Activated T-cell treated with anti-CD3 and anti-CD28 coated beads for 4 hours (primary cell): ENCODE measurements at places on chromosomes 16 and 17.

DNA sequence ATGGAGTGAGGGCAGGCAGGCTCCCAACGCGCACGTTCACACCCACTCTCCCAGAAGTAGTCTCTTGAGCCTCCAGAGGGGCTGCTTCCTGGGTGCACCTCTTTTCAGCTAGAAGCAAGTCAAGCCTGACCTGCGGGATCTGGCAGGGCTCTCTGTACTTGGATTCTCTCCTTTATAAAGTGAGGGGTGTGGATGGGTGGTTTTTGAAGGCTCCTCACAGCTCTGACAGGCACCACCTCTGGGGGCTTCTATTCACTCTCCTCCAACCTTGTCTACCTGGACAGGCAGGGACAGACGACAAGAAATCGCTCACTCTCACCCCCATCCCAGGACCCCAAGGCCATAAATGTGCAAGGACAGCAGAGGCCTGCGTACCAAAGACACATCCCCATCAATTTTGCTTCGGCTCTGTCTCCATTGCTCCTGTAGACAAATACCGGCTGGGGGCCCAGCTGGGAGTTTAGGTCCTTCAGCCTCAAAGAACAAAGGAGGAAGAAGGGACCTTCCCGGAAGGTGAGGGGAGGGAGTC lies 814 bp upstream of the DYNLL2 start:
- no peak for DNase-seq

GRCh38 chr17:81345228-81346089 lies 49.8 kb upstream of the BAHCC1 start:
- DNase-seq: no peak

GRCh38 chr17:14351493-14351892 lies 50.6 kb downstream of the HS3ST3B1 start:
- DNase-seq: no peak

- DNase-seq: no peak
Measured at GRCh38 chr17:73155410-73156165, 9.2 kb upstream of the SSTR2 start.

DNA sequence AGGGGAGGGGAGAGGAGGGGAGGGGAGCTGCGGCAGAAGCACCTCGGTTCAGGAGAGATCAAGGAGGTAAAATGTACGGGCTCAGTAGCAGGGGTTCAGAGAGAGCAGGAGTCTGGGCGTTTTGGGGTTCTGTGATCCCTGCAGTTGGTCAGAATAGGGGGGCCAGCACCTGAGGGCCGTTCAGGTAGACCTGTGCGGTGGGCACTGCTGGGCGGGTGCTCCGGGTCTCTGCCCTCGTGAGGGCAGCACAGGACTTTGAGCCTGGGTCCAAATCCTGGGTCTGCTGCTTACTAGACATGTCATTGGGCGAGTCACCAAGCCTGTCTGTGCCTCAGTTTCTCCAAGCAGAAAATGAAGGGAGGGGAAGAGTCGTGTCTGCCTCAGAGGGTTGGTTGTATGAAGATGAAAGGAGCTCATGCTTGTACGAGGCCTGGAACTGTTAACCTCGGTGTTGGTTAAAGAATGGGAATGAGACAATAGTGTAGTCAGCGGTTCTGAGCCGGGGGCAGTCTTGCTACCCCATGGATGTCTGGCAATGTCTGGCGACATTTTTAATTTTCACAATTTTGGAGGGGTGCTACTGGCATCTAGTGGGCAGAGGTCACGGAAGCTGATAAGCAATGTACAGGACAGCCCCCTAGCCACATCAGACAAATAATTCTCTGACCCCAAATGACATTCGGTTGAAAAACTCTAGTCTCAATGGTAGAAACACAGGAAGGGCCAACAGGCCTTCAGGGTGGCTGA lies 35.4 kb downstream of the OR1D5 start:
- no peak for DNase-seq

DNA sequence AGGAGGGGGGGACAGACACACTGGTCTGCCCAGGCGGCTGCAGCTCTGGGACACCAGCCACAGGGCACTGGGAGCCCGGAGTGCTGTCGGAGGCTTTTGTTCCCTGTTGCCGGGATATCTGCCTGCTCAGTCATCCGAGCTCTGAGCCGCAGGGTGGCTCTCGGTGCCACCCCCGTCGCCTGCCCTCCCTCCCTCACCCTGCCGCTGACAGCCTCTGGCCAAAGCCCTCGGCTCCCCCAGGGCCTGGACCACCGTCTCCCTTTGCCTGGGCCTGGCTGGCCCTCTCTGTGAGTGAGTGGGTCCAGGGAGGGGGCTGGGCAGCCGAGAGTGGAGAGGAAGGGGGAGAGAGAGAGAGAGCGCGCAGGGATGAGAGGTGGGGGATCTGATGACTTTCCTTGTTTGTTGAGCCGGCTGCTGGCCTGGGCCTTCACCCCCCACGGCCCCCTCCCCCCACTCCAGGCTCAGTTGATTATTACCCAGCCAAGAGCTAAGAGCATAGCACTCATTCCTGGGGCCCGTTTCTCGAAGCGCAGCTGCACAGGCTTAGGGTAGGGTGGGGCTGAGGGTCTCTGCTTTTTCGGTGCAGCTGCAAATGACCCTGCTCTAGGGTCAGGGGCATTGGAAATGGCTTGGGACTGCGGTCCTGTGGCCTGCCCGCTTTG lies 2.7 kb downstream of the FOXJ1 start:
- no peak for DNase-seq

DNA sequence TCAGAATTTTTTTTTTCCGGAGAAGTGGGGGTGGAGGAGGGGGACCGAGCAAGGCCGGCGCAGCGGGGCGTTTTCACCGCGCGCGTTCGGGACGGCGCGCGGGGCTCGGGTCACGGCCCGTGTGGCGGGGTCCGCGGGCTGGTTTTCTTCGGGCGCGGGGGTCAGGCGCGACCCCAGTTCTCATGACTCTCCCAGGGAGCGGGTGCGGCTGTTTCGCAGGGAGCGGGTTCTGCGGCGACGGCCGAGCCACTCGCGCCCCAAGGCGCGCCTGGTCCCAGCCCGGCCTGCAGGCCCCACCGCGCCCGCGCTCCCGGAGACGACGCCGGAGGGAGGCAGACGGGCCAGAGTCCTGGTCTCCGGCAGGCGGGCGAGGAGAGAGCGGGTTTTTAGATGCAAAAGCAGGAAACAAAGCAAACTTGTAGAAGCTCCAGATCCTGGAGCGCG lies 1.0 kb downstream of the BAHCC1 start:
- DNase-seq: no peak

- no peak for DNase-seq
Measured at GRCh38 chr16:90020838-90021382, 1.7 kb upstream of the DBNDD1 start.

DNA sequence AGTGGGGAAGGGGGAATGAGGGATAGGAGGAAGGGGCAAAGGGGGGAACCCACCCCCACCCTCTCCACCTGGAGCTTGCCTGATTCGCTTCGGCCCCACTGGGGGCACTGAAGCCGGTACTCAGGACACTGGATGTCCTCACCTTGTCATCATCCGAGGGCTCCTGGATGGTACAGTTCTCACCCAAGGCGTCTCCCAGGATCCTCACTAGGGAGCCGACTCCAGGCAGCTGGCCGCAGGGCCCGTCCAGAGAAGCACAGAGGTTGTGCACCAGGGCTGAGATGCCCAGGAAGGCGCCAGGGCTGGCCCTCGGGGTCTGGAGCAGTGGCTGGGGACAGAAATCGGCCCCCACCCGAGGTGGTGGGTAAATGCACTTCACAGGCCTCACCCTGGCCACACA lies 92.3 kb downstream of the LITAF start:
- DNase-seq: no peak

DNA sequence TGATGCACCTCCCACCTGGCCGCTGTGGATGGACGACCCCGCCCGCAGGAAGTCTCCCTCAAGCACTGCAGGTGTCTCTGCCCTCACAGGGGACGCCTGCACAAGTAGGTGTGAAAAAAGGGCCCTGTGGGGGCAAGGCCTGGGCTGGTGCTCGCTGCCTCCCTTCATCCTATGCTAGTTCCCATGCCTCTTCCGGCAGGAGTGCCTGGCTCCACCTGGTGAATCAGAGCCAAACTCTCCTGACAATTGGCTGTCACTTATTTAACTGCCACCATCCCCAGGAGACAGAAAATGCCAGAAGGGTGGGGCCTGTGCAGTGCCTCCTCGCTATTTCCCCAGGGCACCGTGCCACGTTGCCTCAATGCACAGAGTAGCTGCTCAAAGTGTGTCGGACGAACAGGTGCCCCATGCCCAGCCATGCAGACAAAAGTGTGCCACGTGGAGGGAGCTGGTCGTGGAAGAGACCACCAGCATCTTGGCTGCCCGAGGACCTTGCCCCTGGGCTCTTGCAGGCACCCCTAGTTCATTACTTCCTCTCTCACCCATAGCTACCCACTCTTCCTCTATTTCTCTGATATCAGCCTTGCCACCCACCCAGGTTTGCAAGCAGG lies 170.7 kb downstream of the SEC14L1 start:
- no peak for DNase-seq

DNA sequence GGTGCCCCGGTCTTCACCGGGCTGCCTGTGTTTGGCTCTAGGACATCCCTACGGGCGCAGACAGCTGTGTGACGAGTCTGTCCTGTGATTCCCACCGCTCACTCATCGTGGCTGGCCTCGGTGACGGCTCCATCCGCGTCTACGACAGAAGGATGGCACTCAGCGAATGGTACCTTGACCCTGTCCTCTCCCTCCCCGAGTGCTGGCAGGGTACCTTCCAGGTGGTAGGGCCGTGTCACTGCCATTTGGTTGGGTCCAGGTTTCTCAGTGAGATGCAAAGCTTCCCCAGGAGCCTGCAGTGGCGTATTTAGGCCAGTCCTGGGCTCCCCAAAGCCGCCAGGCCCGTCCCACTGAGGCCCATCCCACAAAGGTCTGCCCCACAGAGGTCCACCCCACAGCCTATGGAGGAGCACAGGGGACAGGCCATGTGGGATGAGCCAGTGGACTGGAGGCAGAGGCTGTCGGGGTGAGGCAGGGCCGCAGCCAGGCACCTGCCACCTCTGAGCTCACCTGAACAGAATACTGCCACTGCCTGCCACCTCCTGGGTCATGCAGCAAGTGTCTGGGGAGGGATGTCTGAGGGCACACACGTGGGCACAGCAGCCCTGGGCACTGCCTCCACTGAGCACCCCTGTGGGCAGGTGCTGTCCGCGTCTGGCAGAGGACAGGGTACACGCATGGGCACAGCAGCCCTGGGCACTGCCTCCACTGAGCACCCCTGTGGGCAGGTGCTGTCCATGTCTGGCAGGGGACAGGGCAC lies 31.4 kb upstream of the CHMP6 start:
- DNase-seq: no peak

DNA sequence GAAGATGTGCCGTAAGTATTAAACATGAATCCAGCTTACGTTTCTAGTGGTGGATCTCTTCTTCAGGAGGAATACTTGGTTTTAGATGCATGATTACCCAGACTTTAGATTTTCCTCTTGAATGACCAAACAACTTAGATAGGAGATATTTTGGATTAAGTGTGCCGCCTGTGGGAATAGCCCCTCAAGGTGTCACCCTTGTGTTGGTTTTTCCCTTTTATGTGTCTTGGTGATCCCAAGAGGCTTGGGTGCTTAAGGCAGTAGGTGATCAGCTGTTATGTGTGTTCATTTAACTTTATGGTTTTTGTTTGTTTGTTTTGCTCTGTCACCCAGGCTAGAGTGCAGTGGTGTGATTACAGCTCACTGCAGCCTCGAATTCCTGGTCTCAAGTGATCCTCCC lies 115.1 kb downstream of the PPM1E start:
- no peak for DNase-seq

DNA sequence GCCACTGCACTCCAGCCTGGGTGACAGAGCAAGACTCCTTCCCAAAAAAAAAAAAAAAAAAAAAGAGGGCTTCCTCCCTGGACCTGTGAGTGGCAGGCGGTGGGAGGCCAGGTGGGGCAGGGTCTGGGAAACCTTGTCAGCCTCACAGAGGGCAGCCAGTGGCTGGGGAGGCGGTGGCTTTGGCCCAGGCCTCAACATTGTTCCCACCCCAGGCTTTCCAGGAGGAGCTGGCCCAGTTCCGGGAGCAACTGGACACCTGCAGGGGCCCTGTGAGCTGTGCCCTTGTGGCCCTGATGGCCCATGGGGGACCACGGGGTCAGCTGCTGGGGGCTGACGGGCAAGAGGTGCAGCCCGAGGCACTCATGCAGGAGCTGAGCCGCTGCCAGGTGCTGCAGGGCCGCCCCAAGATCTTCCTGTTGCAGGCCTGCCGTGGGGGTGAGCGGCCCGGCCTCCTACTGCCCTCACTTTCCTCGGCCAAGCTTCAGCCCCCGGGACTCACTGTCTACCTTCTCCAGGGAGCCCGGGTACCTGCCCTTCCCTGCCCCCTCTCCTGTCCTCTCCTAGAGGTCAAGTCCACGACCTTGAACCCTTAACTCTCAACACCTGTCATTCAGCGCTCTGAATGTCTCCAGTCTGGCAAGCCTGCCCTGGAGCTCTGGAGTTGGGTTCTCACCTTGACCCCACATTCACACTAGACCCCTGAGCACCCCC lies 12.4 kb downstream of the ZNF213 start:
- no peak for DNase-seq

GRCh38 chr16:1545044-1546040 lies 11.9 kb downstream of the TMEM204 start:
- DNase-seq: no peak

DNA sequence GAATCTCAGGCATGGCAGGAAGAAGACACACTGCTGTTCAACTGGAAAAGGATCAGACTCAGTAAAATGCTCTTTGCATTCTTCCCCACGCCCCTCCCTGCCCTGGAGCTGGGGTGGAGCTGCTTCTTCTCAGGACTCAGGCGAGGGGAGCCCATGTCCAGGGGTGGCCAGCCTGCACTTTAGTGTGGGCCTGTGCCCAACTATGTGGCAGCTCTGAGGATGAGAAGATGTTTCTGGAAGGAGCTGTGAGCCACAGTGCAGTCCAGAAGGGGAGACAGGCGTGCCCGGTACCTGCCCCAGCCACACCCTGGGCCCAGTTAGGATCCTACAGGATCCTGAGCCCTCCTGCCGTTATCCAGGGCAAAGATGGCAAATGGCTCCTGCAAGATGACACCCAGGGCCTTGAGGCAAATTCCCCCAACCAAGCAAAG lies 120.3 kb downstream of the ANKRD11 start:
- DNase-seq: no peak

DNA sequence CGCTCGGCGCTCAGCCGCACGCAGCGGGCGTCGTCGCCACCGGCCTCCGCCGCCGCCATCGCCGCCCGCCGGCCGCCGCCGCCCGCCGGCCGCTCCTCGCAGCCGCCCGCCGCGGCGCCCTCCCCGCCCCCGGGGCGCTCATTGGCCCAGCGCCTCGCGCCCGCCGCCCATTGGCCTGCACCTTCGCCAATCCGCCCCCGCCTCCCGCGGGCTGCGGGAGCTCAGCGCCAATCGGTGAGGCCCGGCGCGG lies at the start of gene PGP:
Gene PGP (minus strand): TSS at position 122 of the 250 bp plus-strand sequence. CDS start 63 bp downstream, at position 59.
- no peak for DNase-seq

DNA sequence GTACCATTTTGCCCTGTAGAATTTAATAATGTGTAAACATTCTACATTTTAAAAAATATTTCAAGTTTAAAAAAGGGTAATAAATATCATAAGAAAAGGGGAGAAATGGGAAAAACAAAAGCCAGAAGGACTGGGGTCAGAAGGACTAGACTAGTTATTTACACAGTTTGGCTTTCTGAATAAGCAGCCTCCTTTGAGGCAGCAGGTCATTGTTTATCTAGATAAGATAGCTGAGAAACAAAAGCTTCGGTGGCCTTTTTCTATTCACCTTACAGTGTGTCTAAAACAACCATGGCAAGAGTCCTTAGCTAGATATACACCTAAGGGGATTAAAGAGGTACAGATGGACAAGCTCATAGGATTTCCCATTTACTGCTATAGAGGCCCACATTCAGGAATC lies 396.5 kb upstream of the PMFBP1 start:
- DNase-seq: no peak
